ENCODE measurements at places on chromosomes 4 and X.

- DNase-seq: no peak
Measured at GRCh38 chr4:7156328-7156727, 36.0 kb upstream of the SORCS2 start.

GRCh38 chrX:139933904-139934303 lies 1.1 kb upstream of the ATP11C start:
- no peak for DNase-seq

GRCh38 chrX:133390676-133391075 lies 24.6 kb downstream of the GPC4 start:
- DNase-seq: no peak

DNA sequence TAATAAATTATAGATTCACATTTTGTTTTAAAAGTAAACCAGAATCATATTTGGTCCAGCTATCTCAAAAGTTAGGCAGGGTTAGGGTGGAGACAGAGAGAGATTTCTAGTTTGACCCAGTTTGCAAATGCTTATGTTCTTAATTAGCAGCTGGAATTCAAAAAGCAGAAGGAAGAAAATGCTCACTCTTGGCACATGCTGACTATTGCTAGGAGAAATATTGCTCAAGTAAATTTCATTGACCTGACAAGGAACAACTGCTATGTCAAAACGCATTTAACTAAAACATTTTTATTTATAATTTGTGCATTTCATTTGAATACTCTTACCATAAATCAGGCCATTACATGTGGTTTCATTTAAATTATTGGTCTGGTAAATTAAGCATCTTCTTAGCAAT lies 131.8 kb downstream of the GLRA3 start:
- DNase-seq: no peak

- no peak for DNase-seq
Measured at GRCh38 chrX:120514236-120514635, 45.1 kb upstream of the LAMP2 start.

DNA sequence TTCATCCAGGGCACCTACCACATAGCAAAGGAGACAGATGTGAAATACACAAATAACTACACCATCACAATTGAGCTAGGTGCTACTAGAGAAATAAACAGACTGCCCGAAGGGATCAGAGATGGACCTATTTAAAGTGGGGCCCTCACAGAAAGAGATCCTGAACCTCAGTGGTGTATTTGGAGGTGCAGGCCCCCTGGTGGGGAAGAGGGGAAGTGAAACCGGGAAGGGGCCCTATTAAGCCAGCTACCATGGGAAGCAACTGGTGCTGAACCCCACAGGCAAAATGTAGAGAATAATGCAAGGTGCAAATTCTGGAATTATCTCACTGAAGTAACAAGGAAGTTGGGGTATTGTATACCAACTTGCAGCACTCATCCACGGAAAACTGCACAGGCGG lies 78.6 kb upstream of the FAM9A start:
- no peak for DNase-seq

- DNase-seq: no peak
Measured at GRCh38 chrX:114006664-114007063, 577.2 kb upstream of the HTR2C start.

GRCh38 chr4:74796631-74797030 lies 2.3 kb upstream of the BTC start:
- no peak for DNase-seq

DNA sequence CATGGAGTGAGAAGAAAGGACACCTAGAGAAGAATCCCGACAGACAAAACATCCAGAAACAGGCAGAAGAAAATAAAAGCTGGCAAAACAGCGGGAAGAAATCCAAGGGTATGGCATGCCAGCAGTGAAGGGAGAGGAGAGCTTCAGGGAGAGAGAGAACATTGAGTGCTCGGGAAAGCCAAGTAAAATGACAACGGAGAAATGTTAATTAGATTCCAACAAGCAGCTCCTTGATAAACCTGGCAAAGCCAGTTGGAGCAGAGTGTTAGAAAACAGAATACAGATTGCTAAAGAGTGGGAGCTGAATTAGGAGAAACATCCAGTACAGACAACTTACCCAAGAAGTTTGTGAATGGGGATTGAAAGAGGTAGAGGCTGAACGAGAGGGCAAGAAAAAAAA lies 40.4 kb upstream of the MAOA start:
- no peak for DNase-seq

- DNase-seq: no peak
Measured at GRCh38 chrX:149715468-149715867, 3.6 kb downstream of the MAGEA11 start.

DNA sequence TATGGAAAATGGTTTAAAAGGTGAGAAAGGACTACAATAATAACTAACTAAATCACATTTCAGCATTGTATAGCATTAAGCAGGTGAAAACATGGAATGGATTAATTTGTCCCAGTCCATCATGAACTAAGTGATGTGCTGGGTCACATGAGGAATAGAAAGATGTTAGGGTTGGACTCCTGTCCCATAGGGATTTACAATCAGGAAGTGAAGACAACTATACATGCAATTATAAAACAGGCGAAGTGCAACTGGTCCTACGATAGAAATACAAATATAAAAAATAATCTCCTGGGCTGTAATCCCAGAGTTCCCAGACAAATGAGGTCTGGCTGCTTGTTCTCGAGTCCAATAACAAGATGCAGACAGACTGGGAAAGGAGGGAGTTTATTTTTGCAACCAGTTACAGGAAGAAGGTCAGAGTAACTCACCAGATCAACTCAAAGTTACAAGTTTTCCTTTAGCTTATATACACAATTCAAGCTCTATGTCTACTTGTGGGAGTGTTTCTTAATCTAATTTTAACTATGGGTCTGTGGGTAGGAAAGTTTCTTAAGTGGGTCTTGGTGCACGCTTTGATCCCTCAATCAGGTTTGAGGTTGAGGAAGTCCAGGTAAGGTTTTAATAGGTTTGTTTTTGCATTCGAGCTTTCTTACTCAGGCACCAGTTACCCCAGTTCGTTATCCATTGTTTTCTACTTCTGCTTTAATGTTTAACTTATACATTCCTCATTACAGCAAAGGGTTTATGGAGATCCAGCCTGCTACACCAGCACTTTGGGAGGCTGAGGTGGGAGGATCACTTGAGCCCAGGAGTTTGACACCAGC lies 50.1 kb downstream of the IGFBP7 start:
- DNase-seq: no peak

DNA sequence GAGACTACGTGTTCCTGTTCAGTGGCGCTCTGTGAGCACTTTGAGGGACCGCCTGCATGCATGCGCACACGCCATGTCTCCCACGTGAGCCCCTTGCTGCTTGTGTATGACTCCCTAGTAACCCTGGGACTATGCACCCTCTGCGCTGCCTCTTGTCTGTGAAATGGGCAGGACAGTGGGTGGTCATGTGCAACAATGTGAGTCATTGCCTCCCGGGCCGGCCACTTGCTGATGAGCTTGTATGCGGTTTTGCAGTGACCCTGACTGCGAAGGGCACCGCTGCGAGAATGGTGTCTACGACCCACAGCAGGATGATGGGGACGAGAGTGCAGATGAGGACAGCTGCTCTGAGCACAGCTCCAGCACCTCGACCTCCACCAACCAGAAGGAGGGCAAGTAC lies 61.4 kb downstream of the TNIP2 start:
- peak; percentile 93 for DNase-seq

DNA sequence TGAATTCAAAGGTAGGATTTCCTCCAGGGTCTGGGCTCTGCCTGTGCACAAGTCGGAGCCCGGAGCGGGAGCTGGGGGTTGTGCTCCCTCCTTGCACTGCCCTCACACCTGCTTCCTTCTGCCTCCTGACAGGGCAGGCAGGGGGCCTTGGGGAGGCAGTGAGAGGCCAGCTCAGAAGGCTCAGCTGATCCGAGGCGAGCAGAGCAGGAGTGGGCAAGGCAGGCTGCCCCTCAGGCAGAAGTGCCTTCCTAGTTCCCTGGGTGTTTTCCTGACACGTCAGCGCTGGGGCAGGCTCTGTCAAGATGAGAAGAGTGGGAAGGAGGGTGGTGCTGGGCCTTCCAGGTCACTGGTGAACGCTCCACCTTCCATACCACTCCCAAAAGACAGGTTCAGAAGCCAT lies 5.5 kb upstream of the IRAK1 start:
- no peak for DNase-seq

GRCh38 chr4:106677213-106677612 lies 308.6 kb upstream of the GIMD1 start:
- no peak for DNase-seq

DNA sequence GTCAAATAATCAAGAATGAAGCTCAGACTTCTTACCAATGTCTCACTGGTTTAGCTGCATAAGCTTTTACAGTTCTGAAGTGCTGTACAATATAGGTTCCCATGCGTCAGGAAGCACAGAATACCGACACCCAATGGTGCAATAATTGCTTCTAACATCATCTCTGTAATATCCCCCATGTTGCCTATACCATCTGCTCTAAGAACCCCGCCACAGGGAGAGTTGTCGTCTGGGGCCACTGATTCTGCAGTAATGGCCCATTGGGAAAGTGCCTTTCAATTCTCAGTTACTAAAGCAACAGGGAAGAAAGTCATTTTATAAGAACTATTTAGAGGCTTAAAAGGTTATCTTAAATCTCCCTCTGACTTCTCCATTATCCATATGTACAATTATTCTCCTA lies 94.9 kb downstream of the GLRA3 start:
- no peak for DNase-seq

DNA sequence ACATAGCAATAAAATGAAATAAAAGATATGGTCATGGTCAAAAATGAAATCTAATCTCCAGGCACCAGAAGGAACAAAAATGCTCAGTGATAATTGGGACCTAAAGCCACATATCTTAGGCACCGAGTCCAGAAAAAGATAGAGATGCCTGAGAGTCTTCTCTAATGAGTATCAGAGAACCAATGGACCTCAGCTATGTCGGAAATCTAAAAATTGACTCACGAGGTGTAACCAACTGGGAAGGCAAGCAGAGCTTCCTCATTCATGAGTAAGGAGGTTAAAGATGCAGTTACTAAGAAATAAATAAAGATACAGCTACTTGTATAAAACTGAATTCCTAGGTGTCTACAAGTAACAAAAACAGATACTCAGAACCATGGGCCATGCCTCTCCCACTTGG lies 72.1 kb downstream of the KLHL34 start:
- DNase-seq: no peak

DNA sequence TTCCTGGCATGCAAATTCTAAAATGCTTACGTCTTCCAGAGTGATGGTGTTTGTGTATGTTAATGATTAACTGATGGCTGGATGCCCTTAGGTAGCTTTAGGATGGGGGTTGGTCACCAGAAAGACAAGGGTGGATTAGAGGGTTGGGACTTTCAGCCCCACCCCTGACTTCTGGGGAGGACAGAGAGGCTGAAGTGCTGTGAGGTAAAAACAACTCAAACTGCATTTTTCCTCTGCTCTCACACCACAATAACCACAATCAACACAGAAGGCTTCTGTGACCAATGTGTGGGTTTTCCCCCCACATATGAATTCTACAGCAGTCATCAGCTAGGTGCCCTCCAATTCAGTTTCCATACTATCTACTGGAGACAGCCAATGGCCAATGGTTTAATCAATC lies 18.7 kb upstream of the DDIT4L start:
- no peak for DNase-seq

DNA sequence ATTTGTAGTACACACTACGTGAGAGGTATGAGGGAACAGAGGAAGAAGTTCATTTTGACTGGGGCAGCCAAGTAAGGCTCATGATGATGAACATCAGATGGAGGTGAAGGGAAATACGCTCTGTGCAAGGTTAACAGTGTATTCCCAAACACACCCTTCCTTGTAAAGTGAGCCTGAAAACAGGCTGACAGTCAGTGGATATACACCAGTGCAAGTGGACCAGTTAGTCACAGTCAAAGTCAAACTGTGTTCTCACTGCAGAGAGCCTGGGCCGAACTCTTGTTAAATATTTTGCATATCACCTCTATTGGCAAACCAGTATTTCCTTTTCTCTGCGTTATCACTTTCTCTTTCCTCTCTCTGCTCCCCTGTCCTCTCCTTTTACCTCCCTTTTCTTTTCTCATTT lies 23.4 kb upstream of the RHOH start:
- DNase-seq: no peak

DNA sequence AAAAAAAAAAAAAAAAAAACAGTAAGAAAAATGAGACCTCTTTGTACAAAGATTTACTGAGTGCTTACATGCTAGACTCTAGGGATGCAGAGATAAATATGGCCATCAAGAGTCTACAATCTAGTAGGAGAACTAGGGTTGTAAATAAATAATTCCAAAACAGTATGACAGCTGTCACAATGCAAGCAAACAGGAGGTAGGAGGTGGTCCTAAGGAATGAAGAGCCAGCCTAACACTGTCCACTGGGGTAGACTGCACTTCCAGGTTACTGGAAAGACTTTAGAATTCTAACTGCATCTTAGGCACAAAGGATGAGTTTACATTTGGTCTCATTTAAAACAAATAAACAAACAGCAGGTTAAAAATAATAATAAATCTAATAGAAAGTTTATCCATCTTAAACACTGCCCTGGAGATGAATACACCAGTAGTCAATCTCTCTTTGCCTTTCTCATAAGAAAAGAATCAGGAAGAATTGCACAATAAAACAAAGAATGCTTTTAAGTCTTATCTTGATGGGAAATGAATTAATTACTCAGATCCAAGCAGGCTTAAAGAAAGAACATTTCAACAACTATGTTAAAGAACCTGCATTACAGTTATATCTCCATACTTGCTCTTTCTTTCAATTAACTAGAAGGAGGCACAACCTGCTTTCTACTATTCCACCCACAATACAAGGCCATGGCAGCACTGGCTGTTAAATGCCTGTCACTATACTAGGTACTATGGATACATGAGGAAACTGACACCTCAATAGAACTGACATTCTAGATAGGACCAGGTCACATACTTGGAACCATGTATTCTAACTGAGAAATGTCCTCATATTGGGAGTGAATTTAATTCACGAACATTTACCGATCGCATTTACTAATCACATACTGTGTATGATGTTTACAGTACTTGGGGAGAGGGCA lies 12.7 kb downstream of the ADGRA3 start:
- no peak for DNase-seq

GRCh38 chrX:136425996-136426395 lies 61.8 kb upstream of the BRS3 start:
- no peak for DNase-seq

GRCh38 chr4:152785639-152786615 lies 6.2 kb downstream of the ARFIP1 start:
- no peak for DNase-seq

DNA sequence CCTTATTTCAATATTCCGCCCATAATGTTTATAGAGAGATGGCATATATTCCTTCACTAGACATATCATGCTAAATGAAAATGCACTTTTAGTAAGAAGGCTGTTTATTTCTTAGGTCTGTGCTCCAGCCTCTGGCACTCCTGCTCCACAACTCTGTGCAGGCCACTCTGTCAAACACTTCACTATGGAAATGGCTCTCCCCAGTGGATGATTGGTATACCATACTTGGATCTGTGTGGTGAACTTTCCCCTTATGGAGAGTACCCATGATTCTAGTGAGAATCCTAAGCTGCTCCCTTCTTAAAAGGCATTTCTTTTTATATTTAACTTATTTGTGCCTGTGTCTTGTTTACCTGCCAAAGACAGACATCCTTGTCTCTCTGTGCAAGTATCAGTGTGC lies 480.1 kb upstream of the GALNT7 start:
- DNase-seq: no peak

- DNase-seq: no peak
Measured at GRCh38 chrX:131305926-131306325, 16.8 kb upstream of the IGSF1 start.

All from brain pericyte (primary cell).